ENCODE measurements at places on chromosomes 2 and 18. TPM values are rescaled to one million over a fixed set of nuclear protein-coding genes. Genes with fewer than 3 reads are reported as not detected.

Gene RUFY4
- not detected for total RNA-seq

Gene AUP1
- total RNA-seq: 124 TPM

Gene ZNF24
- 43.7 TPM for total RNA-seq

Gene LHCGR
- total RNA-seq: not detected

Gene ACADL
- not detected for total RNA-seq

Gene ANKRD62
- total RNA-seq: not detected

Gene SCN9A
- 0.33 TPM for total RNA-seq

Gene ZNF804A
- total RNA-seq: not detected

Gene CCDC74B
- 1.2 TPM for total RNA-seq

Gene NPHP1
- total RNA-seq: 2.7 TPM

Gene PLEKHH2
- 0.20 TPM for total RNA-seq

Gene TMEM247
- not detected for total RNA-seq

Gene PARD3B
- total RNA-seq: 13.5 TPM
